ENCODE measurements at places on chromosomes 6 and 20.

DNA sequence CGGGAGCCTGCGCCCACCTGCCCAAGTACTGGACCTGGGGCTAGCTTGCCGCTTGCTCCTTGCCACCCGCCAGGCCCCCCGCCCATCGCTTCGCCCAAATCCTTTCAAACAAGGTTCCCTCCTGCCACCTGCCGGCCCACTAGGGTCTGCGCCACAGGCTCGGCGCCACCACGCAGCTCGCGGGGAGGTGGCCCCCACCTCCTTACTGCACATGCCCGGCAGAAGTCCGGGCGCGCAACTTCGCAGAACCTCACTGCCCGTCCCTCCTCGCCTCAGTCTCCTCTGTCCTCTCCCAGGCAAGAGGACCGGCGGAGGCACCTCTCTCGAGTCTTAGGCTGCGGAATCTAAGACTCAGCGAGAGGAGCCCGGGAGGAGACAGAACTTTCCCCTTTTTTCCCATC, 11.2 kb downstream of the GNAS-AS1 start:
- DNase-seq = peak; percentile 32

- peak; percentile 30 for DNase-seq
These were observed 19.2 kb downstream of the MRPS18A start for GRCh38 chr6:43668151-43669028.

GRCh38 chr20:49680484-49680883, 33.2 kb downstream of the B4GALT5 start:
- DNase-seq = no peak

DNA sequence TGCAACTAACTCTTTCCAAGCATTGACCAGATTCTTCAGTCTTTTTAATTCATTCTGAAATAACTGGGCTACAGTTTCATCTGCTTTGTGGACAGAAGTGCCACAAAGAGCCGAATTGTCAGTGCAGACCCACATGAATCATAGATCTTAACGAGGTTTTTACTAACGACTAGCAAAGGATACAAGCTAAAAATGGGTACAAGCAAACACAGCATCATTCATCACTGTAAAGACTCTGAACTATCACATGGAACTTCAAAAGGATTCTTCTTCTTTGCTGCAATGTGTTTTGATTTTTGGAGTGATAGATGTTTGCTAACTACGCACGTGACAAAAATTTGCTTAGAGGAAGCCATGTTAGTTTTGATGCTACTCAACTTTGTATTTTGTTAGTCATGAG, 227.1 kb downstream of the ESR1 start:
- no peak for DNase-seq

DNA sequence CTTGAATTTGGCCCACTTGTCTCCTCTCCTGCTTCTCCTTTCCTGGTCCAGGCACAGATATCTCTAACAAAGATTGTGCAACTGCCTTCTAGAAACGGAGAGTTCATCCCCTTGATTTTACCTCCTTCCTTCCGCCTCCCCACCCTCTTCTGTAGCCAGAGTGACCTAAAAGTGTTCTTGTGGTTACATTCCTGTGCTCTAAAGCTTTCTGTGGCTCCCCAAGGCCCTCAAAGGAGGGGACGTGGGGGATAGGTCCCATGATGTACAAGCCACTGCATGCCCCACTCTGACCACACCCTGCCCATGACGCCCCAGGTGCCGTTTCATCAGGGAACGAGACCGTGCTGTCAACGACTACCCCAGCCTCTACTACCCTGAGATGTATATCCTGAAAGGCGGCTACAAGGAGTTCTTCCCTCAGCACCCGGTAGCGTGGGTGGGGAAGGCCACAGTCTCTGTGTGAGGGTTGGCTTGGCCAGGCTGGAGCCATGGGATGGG, 8.2 kb downstream of the CDC25B start:
- DNase-seq = no peak

DNA sequence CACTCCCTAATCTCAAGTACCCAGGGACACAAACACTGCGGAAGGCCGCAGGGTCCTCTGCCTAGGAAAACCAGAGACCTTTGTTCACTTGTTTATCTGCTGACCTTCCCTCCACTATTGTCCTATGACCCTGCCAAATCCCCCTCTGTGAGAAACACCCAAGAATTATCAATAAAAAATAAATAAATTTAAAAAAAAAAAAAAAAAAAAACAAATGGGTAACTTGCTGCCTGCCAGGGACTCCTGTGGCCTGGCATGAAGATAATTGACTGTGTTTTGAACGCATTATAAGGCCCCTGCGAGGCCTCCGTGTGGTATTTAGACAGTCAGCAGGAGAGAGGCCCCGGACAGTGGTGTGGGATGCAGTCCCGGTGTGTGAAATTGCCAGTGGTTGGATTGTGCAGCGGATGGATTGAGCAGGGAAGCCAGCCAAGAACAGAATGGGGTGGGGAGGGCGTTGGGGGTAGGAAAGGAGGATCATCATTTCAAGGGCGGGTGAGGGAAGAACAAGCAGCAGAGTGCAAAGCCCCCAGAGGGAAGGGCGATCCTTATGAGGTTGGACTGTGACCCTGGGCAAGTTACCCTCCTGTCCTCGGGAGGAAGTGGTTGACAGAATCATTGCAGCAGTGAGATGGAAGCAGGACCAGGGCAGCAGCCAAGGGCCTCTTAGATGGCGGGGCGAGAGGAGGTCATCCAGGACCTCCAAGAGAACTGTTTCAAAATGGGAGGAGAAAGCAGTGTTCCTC, 43.3 kb downstream of the PPARD start:
- no peak for DNase-seq

- no peak for DNase-seq
These were observed 684.6 kb downstream of the DOK5 start for GRCh38 chr20:55160037-55160436.

DNA sequence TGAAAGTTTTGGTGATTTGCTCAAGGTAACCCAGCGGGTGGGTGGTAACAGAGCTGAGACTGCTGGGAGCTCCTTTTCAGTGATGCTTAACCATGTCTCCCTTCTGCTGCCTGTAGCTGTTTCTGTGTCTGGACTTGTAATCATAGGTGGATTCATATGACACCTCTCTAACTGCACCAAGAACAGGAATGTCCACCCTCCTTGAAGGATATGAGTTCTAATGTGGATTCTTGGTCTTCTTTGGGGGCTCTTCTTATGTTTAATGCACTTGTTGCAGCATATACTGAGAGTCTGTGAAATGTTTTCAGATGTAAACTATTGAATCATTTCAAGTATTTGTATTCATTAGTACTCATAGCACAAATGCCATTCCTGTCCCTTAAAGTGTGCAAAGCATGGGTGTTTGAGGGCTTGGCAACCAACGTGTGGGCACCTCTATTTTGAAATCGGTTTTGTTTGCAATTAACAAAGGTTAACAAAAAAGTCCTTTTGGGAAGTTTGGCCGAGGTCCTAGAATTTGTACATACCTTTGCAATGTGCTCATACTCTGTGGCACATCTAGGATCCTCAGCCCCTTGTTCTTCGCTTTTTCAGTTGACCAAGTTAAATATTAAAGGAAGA, 138.0 kb downstream of the SOX4 start:
- DNase-seq = no peak

DNA sequence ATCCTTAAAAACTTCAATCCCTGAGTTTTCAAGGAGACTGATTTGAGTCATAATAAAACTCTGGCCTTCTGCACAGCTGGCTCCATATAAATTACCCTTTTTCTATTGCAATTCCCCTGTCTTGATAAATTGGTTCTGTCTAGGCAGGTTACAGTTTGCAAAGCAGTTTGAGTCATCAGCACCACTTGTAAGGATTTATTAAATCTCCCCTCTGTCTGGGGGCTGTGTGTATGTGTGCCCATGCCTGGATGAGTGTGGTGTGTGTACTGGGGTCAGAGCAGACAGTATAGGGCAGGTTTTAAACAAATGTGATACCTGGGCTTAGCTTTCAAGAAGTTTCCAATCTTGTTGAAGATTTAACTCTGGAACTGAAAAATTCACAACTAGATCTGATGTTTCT, 228.6 kb downstream of the FNDC1 start:
- DNase-seq = no peak

- peak; percentile 37 for DNase-seq
These were observed at the start of gene NOL4L for GRCh38 chr20:32585011-32585585. Gene NOL4L (minus strand): TSS chr20:32585333. CDS start chr20:32584890, 443 bp downstream.

GRCh38 chr20:42267793-42268384, 649.7 kb upstream of the CHD6 start:
- DNase-seq = no peak

- no peak for DNase-seq
These were observed 3.0 kb downstream of the LST1 start for GRCh38 chr6:31588871-31589650.

GRCh38 chr20:9066191-9066590, 2.7 kb upstream of the PLCB4 start:
- no peak for DNase-seq

- DNase-seq = no peak
These were observed 148.5 kb downstream of the MRPL14 start for GRCh38 chr6:43978473-43979346.

GRCh38 chr6:140178935-140179334, 804.5 kb upstream of the CITED2 start:
- DNase-seq = no peak

DNA sequence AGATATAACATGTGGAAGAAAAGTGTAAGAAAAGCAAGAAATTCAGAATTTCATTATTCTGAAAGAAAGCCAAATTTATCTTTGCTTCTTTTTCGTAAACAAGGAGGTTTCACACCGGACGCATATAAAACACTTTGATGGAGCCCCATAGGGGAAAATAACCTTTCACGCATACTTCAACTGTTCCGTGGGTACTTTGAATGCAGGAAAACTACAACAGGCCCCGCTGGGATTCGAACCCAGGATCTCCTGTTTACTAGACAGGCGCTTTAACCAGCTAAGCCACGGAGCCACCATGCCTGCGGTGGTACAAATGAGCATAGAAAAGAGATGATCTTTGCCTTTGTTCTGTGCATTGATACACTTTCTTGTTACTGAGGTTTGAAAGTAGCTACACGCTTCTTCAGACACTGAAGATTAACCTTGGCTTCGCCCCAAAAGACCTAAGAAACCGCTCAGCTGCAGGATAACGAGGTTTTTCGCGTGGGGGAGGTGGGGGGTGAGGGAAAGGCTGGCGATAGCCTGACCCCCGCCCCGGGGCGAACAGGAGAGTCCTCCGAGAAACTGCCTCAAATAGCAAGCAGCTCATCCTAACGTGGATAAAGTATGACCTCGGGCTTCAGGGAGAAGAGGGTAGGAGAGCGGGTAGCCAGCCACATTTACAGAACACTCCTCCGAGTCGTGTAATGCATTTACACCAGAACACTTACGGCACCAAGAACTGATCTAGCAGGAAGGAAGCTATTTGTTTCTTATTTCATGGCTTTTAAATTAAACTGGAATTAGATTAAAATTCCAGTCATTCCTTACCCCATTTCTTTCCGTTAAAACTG, 5.3 kb upstream of the HMGN4 start:
- DNase-seq = peak; percentile 90

DNA sequence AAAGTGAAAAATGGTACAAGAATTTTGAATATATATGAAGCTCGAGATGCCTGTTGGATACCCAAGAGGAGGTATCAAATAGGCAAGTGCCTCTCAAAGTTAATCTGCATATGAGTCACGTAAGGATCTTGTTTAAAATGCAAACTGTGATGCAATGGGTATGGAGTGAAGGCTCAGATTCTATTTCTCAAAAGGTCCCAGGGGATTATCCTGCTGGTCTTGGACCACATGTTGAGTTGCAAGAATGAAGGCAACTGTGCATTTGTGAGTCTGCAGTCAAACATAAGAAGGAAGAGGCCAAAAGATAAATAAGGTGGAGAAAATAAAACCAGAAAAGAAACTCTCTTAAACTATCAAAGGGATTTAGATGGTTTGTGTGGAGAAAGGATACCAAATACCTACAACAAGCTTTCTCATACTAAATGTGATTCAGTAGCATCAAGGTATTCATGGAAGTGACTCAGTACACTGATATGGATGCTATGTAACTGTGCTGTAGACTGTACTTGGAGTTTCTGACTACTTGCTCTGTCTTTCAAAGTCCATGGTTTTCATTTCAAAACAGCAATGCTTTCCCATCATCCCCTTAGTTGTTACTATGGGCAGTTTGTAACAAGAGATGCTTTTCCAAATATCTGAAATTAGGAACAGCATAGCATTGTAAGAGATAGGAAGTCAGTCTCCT, 106.3 kb downstream of the GFRAL start:
- no peak for DNase-seq

- DNase-seq = no peak
These were observed 135.1 kb downstream of the ZFP64 start for GRCh38 chr20:52056203-52057062.

DNA sequence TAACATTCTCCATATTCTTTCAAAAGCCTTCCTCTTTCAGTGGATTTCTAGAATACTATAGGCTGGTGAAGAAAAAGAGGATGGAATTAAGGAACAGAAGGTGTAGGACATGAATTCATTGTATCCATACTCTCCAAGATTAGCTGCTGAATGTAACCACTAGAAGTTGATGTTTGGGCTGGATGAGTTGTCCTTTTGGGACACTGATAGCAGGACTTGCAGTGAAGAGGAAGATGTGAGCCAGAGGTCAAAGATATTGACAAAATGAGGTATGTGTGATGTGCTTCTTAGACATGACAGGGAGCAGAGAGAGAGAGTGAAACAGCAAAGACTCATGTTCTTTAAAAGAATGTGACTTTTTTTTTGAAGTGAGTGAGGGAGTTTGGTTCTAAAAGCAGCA, 134.3 kb upstream of the MAN1A1 start:
- DNase-seq = no peak

- no peak for DNase-seq
These were observed 1.4 kb upstream of the RAET1G start for GRCh38 chr6:149924206-149924932.

DNA sequence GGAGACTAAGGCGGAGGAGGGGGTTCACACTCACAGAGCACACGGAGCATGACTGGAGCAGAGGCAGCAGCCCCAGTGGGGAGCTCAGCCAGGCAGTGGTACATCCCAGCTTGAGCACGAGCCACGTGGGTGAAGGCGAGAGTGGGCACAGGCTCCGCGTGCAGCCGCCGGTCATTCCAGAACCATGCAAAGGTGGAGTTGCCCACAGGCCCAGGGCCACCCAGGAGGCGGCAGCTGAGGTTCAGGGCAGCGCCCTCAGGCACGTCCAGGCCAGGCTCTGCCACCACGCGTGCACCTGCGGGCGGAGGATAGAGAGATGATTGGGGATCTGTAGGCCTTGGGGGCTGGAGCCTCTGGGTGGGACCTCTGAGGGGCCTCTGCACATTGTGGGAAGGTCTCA, 9.5 kb upstream of the ADAM33 start:
- DNase-seq = no peak

DNA sequence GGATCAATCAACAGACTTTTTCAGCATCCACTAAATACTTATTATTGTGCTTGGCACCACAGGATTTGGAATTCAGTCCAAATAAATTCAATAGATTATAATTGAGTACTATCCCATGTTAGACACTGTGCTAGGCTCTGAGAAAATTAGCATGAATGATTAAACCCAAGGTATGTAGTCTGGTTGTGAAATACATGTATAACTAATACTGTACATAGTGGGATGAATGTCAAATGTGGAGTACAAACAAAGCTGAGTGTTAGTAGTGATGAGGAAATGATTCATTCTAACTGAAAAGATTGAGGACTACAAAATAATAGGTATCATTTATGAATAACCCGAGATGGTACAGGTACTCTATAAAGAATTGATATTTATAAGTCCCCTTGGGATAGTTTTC, 111.9 kb upstream of the FLRT3 start:
- DNase-seq = no peak

- no peak for DNase-seq
These were observed 149.0 kb upstream of the FUT9 start for GRCh38 chr6:95866732-95867131.

GRCh38 chr6:39760226-39760952, 31.8 kb upstream of the DAAM2 start:
- no peak for DNase-seq
